ENCODE measurements at places on chromosomes 6 and 20.

GRCh38 chr6:152360034-152360433 lies 277.1 kb downstream of the SYNE1 start:
- DNase-seq, result no peak

- DNase-seq, result no peak
Measured at GRCh38 chr20:47262008-47262364, 94.5 kb downstream of the ZMYND8 start.

- DNase-seq, result no peak
Measured at GRCh38 chr6:91813641-91814040, 1226.8 kb upstream of the MAP3K7 start.

DNA sequence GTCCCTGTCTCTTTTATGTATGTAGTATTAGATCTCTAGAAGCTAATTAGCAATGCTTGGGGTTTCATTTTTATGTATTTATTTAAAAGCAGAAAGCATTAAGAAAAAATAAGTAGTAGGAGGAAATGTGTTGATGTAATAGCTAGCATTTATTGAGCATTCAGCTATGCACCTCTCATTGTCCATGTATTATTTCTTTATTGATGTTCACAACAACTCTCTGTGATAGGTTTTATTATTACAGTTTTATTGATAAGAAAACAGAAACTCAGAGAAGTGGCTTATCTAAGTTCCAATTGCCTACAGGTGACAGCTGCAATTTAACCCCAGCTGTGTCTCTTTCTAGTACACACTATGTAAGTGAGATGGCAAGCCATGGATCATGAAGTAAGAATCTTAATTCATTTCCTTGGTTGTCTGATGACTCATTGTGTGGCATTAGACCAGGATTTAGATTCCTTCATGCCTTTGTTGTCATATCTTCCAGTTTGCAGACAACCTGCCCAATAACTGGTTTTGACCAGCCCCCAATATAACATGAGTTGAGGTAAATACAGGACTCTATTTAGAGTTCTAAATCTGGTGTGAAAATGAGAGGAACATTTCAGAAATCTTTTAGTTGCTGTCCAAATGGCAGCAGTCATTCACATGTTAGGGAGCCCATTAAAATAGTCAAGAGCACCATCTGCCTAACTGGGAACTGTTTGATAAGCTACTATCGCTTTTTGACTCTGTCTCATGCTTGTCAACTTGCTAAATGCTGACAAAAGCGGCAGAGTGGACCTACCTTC lies 170.8 kb upstream of the PHACTR1 start:
- DNase-seq, result no peak

DNA sequence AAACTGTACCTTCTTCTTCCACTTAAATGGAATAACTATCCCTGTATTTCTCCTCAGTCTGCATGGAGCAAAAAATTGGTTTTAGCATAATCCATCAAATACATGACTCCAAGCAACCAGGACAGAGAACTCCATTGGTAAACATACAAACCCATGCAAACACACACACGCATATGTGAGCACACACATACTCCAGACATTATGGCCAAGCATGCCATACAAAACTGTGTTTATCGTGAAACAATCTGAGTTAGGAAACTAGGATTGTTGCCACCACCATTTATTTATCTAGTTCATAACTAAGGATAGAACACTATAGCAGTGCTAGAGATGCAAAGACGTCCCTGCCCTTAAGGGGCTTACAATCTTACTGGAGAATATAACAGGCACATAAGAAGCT lies 206.0 kb upstream of the SHLD1 start:
- DNase-seq, result no peak

DNA sequence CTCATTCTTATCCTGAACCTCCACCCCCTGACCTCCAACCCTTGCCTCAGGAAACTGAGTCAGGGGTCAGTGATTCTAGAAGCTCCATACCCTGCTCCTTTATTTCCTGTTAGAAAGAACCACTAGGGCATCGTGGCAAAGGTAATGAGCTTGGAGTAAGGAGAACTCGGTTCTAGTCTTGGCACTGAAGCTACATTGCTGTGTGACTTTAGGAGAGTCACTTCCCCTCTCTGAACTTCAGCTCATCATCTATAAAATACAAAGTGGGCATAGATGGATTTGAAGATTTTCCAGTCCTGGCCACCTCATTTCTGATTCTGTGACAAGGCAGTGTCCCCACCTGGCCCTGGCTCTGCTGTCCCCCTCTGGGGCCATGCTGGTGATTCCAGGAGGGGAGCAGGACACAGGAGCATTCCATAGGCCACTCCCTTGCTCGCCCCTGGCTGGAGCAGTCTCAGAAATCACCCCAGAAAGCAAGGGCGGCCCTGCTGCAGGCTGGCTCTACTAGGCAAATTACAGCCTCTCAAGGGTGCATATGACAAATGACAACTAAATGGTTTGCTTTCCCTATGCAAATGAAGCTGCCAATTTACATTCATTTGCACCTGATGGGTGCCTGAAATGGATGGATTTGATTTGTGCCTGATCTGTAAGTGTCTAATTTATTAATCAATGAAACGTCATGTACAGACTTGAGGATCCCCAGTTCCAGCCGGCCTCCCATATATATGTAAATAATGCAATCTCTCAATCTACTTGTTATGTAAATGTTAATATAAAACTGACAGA lies 62.2 kb downstream of the LRFN2 start:
- no peak for DNase-seq

DNA sequence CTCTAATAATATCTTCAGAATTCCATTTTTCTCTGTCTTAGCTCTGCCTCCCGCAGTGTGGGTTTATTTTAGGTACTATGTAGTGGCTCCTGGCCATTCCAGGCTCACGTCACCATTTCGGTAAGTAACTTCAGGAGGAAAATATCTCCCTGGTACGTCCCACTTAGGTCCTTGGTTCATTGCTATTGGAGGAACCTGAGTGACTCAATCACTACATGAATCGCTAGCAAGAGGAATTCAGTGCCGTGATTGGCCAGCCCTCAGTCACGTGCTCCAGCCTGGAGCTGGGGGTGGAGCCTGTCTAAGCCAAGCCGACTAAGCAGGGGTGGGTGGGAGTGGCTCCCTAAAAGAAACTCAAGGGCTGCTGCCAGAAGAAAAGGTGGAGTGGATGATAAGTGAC lies 67.3 kb upstream of the E2F3 start:
- DNase-seq, result no peak

DNA sequence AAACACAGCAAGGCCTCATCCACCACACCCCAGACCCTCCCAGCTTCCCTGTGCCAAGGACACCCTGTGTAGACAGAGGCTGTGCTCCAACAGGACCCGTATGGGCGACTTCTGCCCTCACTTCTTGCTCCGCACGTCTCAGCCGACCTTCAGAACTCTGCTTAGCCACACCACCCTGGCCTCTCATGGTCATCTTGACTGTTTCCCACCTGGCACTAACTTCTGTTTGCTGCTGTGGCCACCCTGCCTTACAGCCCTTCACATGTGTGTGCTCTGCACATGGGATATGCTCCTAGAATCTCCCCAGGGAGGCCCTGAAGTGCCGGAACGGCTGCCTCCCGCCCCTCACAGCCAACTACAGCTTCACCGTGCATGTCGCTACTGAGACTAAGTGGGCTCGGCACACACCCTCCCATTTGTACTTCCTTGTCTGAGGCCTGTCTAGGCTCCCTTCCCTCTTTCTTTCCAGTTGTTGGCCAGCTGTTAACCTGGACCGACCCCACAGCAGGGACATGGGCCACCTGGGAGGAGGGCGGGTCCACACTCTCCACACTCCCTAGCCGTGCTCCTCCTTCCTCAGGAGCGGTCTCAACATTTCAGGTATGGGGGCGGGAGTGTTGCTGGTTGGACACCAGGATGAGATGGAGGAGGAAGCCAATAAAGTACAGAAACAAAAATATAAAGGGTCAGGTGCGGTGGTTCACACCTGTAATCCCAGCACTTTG lies 69.6 kb downstream of the PYGB start:
- DNase-seq, result no peak

DNA sequence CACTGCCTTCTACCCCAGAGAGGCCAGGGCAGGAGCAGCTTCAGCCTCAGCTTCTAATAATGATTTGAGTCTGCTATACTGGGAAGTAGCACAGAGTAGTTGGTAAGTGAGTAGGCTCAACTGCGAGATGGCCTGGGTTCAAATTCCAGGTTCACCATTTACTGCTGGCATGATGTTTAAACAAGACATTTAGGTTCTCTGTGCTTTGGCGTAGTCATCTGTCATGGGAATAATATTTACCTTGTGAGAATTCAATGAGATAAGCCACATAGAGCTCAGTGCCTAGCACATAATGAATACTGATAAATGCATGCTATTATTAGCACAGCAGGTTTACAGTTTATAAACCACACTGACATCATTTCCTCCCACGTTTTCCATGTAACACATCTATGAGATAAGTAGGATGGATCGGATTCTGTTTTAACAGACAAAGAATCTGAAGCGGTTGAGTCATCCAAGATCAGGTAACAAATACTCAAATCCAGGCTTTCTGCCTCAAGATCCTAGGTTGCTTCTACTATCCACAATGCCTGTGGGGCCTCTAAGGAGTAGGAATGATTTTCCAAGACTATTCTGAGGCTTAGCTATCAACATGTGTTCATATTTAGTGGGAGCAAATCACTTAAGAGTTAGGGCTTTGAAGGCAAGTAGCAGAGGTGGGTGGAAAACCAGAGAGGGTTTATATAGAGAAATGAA lies 72.9 kb upstream of the DTNBP1 start:
- DNase-seq, result no peak

GRCh38 chr20:22523499-22524392 lies 60.6 kb downstream of the FOXA2 start:
- no peak for DNase-seq

DNA sequence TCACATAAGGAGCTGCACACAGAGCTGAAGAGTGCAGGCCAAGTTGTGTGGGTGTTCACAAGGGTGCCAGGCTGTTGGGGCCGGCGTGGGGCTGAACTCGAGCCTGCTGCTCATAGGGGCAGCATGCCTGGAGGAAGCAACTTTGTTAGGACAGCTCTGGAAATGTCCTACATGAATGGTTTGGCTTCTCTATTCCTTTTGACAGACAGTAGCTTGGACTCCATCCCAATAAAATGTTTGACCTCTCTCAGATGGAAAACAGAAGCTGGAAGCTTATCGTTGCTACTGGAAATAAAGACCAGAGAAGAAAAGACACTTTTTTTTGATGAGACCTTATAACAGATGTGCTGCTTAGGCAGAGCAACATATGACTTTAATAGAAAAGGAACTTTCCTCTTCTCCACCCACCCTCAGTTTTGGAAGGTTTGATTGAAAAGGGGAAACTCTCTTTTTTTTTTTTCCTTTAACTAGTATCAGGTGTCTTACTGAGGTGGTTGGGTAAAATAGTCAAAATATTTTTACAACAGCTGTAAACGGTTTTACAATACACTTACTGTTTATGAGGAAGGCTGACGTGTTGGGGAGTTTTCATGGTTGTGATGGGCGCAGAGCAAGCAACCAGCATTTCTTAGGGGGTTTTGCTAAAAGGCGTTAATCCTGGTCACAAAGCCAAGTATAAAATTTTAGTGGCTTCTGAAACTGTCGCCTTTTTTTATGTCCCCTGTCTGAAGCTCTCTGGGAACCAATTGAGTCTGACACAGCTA lies 80.7 kb upstream of the EEF1E1 start:
- no peak for DNase-seq

DNA sequence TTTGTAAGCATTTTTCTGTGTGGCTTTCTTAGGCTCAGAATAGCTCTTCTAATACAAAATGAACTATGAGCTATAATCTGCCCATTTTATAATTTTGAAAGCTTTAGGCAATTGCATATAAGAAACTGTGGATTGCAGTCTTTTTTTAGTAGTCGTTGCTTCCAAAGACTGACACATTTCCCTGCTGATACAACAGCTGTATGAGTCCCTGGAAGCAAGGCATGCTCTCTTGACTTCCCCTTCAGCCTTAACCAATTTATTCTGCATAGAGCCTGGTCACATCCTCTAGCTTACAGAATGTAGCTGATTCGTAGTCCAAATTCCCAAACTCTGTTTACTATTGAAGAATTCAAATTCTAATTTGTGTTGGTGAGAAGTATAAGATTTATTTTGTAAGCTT lies 155.3 kb upstream of the EYA4 start:
- DNase-seq, result no peak

GRCh38 chr6:104068281-104068680 lies 791.4 kb downstream of the HACE1 start:
- no peak for DNase-seq

- DNase-seq, result no peak
Measured at GRCh38 chr6:100838011-100838410, 43.1 kb downstream of the ASCC3 start.

DNA sequence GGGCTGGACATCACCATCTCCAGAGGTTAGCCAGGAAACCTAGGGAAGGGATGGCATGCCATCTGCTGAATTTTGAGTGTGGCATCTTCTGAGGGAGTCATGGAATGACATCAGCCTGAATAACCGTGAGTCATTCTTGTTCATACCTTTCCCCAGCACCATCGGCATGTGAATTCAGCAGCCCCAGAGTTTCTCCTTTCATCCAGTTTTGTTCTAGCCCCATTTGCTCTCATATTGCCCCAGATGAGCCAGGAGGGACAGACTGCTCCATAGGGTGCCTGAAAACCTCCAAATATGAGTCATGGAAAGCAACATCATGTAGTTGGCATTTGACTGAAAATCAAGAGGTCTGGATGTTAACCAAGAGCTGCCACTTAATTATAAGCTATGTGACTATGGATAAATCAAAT lies 219.2 kb upstream of the SGK1 start:
- no peak for DNase-seq

DNA sequence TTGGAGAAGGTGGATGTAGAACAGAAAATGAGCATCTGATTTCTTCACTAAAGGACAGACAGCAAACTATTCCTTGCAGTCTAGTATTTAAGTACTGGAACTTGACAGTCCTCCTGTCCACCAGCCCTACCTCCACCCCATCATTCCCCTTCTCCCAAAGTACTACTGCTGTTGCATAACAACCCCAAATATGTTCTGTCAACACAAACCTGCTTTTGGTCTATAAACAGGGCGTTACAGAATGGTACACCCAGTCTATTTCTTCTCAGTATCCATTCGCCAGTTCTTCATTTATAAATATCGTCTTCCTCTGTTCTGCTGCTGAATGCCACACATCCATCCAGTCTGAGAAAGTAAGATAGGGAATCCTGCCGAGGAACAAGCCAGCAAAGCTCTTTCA lies 27.7 kb upstream of the SLC22A1 start:
- no peak for DNase-seq

Data from stimulated activated CD4-positive, alpha-beta T cell treated with anti-CD3 and anti-CD28 coated beads, Interleukin-15, amount 100 ng/mL, for 48 hours (primary cell).